ENCODE measurements at places on chromosomes 12 and 14. TPM values are rescaled to one million over a fixed set of nuclear protein-coding genes. Genes with fewer than 3 reads are reported as not detected.

Gene CLEC2A
- not detected for total RNA-seq

GRCh38 chr14:92657457-92658142 is 90.8 kb downstream of the LGMN start:
- H3K4me3 ChIP-seq, result no peak overlapping the region
- DNase-seq, result no peak
- H3K27me3 ChIP-seq, result no peaks in the 10 kb centered on the region
- H3K27ac ChIP-seq, result no peak overlapping the region

DNA sequence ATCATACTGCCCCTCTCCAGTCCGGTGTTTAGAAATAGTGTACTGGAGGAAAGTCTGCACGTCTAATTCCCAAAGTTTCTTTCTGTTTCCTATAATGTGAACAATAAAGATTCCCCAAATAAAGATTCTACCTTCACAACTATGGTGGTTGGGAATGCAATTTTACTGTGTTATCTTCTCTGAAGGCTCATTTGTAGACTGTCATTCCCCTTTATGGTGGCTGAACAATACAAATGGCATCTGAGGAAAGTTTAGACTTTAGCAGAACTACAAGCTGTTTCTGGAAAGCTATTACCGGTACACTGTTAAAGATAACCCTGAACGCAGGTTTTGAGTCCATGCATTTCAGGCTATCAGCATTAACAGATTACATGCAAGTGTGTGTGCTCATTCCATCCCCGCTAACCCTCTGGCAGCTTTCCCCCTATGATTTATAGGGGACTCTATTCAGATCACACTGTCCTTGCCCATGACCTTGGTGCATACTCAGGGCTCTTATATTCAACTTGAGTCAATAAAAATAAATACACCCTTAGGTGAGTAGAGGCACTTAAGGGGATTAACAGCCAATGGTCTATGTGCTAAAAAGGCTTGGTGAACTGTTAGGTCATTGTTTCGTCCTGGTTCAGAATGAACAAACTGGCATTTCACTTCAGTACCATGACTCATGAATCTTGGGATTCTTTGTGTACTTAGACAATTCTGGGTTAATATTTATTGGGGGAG is 60.7 kb upstream of the PYGL start:
- no peak overlapping the region for H3K27ac ChIP-seq
- peaks cover 20% of the 10 kb centered on the region for H3K4me1 ChIP-seq
- peaks cover 2% of the 10 kb centered on the region for H3K27me3 ChIP-seq
- DNase-seq, result no peak
- H3K36me3 ChIP-seq, result no peaks in the 10 kb centered on the region

DNA sequence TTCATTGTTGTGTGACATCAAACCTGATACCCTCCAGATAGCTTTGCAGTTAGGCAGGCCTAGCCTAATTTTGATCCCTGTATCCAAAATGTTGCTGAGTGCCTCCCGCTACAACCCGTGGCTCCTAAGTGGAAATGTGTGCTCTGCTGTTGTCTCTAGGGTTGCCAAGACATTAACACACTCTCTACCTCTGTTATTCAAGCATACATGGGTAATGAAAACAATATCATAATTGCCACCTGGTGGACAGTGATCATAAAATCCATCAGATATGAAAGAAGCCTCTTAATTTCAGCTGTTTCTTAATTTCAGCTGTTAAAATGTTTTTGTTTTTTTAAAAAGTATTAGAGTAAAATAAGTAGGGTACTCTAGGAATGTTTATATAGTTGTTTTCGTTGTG is 93.5 kb downstream of the PLEKHA5 start:
- peak overlapping the region; percentile 2 for H3K27ac ChIP-seq
- peaks cover 37% of the 10 kb centered on the region for H3K36me3 ChIP-seq
- no peaks in the 10 kb centered on the region for H3K27me3 ChIP-seq
- no peak overlapping the region for H3K4me3 ChIP-seq
- no peak for DNase-seq

DNA sequence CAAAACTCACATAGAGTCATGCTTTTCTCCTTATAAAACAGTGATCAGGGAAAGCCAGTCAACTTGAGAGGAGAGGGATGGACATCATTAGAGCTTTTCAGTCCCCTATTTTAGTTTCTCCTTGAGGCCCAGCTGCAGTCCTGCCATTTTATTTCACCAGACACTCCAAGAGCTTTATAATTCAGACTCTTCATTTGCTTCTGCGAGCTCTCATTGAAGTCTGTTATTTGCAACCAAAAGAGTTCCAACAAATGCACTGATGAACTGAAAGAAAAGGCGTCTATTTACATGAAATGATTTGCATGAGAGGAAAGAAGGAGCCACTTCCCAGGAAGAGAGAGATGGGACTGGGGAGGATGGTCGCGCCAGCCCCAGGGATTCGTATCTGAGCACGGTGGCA is 86.8 kb downstream of the NDUFA12 start:
- no peak overlapping the region for H3K27ac ChIP-seq
- H3K27me3 ChIP-seq, result peaks cover 3% of the 10 kb centered on the region
- H3K4me3 ChIP-seq, result no peak overlapping the region
- H3K36me3 ChIP-seq, result no peaks in the 10 kb centered on the region
- H3K4me1 ChIP-seq, result no peaks in the 10 kb centered on the region

DNA sequence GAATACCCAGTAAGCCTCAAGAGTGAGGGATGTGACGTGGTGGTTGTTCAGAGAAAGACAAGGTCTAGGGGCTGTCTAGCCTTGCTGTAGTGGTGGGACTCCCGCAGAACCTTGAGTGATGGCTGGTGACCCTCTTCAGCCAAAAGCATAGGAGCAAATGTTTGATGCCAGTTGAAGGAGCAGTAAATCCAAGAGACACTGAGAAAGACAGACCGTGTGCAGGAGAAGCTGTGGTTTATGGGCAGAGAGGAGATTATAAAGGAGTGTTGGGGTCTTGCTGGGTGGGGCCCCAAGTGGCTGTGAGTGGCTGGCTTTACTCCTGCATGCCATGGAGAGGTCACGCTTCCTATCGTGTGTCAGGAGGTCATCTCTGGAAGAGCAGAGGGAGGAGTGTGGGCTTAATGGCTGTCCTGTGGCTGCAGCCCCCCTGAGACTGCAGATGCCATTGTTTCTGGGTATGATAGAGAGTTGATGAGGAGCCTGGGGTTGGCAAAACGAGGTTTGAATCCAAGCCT is 152.0 kb upstream of the CCND2 start:
- H3K36me3 ChIP-seq, result peaks cover 7% of the 10 kb centered on the region
- peaks cover 48% of the 10 kb centered on the region for H3K27me3 ChIP-seq
- peaks cover 6% of the 10 kb centered on the region for H3K4me1 ChIP-seq

- no peaks in the 10 kb centered on the region for H3K4me1 ChIP-seq
- no peak overlapping the region for H3K4me3 ChIP-seq
- peaks cover 22% of the 10 kb centered on the region for H3K27me3 ChIP-seq
- H3K36me3 ChIP-seq, result no peaks in the 10 kb centered on the region
- no peak overlapping the region for H3K27ac ChIP-seq
These were observed 86.4 kb upstream of the NTF3 start for GRCh38 chr12:5345534-5345933.

Gene RNF31
- total RNA-seq, result 68.6 TPM

DNA sequence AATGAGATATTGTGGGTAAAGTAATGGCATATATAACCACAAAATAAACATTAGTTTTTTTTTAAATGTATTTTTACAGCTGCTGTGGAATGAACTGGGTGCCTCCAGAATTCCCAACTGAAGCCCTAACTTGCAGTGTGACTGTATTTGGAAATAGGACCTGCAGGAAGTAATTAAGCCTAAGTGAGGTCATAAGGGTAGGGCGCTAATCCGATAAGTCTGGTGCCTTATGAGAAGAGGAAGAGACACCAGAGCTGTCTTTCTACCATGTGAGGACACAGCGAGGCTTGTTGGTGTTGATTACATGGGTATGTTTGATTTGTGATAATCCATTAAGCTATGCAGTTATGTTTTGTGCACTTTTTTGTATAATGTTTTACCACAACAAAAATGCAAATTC is 136.8 kb downstream of the TPH2 start:
- no peak overlapping the region for H3K27ac ChIP-seq
- H3K27me3 ChIP-seq, result no peaks in the 10 kb centered on the region
- H3K4me3 ChIP-seq, result no peak overlapping the region

Gene NINJ2
- 1.2 TPM for total RNA-seq

Measured in type B pancreatic cell (in vitro differentiated cells).